Vagina (tissue), 2 donors: ENCODE measurements at places on chromosomes 4 and X. TPM values are rescaled to one million over a fixed set of nuclear protein-coding genes. Genes with fewer than 3 reads are reported as not detected.

Gene TEX11
- not detected for total RNA-seq

- no peak for DNase-seq
Observed at GRCh38 chrX:141879616-141880015, 24.1 kb upstream of the MAGEC1 start.

DNA sequence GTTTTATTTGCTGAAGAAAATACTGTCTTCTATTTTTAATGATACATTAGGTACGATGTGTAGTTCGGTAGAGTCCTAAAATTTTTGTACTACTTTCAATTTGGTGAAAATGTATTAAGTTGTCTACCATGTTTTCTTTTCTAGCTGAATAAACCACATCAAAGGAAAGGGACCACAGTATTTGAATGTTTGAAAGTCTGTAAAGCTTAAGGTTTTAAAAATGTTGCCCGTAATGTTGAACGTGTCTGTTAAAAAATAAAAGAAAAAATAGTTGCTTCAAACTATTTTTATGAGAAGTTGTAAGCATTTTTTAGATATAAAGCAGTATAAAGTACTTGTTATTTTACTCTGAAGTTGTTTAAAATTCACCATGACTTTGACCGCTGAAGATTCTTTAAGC lies 3.2 kb downstream of the CDKN2AIP start:
- no peak for DNase-seq

DNA sequence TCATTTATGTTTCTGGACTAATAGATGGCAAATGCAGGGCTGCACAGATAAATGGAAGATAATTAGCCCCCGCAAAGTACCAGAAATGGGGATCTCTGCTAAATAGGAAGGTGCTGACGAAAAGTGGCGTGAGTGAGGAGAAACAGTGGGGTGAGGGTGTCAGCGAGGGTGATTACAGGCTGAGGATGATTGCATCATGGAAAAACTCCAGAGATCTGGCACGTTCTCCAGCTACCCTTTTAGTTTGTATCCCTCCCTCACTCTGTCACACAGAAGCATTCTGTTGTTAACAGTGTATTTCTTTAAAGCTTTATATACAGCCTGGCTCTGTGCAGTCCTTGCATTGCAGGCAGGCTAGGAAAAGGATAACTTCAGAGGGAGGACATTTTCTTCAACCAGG lies 309.6 kb upstream of the DDX53 start:
- no peak for DNase-seq

- no peak for DNase-seq
Observed at GRCh38 chrX:54042609-54043021, 1.7 kb downstream of the PHF8 start.

DNA sequence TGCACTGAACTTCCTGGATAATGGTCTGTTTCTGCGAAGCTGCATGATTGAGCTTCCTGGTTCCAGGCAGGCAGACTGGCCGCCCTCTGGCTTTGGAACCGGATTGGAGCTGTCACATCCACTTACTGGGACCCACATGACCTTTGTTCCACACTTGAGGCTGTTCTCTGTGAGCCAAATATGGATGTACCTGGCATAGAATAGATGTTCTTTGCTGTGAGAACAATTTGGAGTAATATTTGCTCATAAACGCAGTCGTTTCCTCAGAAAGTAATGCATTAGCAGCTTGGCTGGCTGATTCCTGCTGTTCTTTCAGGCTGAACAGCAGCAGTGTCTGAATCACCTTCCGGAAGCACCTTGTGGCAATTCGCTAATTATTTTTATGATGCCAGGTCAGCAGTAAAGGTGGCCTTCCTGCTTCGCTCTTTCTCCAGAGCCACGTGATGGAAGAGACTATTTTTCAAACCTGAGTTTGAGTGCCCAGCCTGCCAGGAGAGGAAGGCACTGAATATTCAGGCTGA lies 78.1 kb upstream of the BOD1L1 start:
- peak; percentile 88 for DNase-seq

GRCh38 chr4:128558896-128559679 lies 250.4 kb upstream of the JADE1 start:
- no peak for DNase-seq

DNA sequence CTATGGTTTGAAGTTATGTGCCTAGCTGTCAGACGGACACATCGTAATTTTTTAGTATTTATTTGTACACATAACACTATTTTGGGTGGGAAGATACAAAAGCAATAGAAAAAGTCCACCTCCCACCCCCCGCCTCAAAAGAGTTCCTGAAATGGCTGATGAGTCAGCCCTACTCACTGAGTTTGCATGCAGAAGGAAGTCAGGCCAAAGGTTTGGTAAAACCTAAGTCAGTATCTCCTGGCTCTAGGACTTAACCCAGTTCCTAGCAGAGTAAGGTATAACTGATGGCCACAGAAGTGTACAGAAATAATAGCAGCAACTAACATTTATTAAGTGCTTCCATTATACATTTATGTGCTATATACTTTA lies 2.9 kb upstream of the KLHL2 start:
- no peak for DNase-seq

- no peak for DNase-seq
Observed at GRCh38 chrX:10112510-10112909, 44.3 kb upstream of the CLCN4 start.

Gene ADH7
- total RNA-seq, result 11.8 TPM

Gene TCEANC
- 3.2 TPM for total RNA-seq

Gene MAGED4B
- 19.6 TPM for total RNA-seq

GRCh38 chrX:38151441-38151840 lies 69.2 kb downstream of the SRPX start:
- no peak for DNase-seq

DNA sequence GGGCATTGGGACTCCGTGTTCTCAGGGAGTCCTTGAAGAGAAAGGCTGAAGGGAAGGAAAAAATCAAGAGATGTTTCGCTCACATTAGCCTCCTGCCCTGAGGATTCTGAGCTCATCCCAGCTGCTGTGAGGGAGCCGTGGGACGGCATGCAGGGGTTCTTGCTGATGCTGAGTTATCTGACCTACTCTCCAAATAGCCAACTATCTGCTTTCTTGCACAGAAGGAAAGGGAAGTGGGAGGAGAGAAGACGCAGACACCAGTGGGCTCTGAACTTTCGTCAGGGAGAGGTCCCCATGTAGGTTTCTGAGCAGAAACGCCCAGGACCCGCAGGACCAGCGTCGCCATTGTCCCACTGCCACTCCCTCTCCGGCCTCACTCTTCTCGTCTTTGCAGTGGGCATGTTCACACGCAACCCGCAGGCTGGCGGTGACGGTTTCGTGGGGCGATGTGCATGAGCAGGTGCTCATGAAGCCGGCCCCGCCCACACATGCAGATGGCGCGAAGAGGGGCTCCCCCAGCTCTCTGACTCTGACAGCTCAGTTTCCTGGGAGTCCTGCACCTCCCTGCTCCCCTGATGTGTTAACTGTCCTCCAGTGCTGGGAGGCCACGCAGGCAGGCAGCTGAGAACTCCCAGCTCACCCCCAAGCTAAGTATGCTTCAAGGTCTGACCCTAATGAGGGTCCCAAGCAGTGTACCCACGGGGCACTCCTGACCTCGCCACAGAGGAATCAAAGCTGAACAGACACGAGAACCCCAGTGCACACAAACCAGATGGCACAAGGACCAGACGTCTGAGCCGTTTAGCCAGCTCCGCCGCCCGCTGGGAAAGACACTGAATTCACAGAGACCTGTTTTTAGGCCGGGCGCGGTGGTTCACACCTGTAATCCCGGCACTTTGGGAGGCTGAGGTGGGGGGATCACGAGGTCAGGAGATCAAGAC lies 13.6 kb upstream of the ABLIM2 start:
- DNase-seq, result no peak

DNA sequence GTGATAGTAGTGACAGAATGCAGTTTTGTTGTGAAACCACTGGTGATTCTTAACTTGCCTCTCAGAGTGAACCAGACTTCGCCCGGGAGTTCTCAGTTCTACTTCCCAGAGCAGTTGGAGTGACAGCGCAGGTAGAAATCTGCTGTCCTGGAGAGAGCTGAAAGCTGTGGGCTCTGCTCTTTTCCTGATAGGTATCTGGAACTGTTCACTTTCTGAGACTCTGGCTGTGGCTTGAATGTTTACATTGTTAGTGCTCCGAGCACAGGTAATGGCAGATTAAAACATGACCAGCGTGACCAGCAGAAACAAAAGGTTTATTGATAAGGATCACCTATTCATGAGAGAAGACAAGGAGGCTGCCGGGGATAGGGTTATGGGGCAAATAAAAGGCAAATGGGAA lies 360.7 kb downstream of the BMPR1B start:
- DNase-seq, result no peak

GRCh38 chr4:172392741-172393140 lies 579.5 kb downstream of the GALNTL6 start:
- no peak for DNase-seq

DNA sequence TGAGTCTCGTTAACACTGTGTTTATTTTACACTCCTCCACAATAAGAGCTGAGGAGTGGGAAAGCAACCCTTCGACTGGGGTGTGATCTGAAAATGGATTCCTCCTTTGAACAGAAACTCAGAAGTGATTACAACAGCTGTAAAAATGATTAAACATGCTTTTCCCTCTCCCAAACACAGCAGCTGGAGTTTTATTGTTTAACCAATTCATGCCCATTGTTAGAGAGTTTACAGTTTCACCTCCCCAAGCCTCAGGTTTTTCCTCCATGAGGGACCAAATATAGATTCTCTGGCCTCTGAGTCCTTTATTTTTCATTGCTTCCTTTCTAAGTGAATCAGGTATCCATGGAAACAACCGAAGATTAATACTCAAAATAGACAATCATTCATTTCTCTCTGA lies 263.0 kb upstream of the TAPT1 start:
- DNase-seq, result no peak

DNA sequence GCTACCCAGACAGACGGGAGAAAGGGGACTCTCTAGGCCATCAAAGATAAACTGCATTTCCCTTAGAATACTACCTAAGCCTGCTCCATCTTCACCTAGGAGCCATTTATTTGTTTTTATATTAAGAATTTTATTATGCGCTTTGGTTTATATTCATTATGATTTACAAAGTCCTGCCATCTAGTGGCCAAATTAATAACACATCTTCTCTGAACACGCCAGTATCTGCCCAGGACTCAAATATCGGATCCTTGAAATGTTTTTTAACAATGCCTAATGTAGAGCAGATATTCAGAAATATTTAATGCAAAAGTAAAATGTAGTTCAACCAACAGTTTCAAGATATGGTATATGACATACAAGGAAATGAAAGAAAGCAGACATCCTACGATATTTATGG lies 20.8 kb upstream of the PRPS2 start:
- DNase-seq, result no peak

GRCh38 chrX:71910986-71911730 lies 513 bp downstream of the NHSL2 start:
- DNase-seq, result no peak

GRCh38 chrX:21989384-21989783 lies 42.7 kb upstream of the PHEX start:
- no peak for DNase-seq

GRCh38 chr4:26613237-26613636 lies 29.4 kb downstream of the TBC1D19 start:
- DNase-seq, result no peak

- no peak for DNase-seq
Observed at GRCh38 chr4:15469402-15470127, at the start of gene CC2D2A. Gene CC2D2A (plus strand): TSS chr4:15469882. CDS start chr4:15475933, 6,051 bp downstream.

GRCh38 chr4:141595531-141595930 lies 40.9 kb upstream of the IL15 start:
- DNase-seq, result no peak

DNA sequence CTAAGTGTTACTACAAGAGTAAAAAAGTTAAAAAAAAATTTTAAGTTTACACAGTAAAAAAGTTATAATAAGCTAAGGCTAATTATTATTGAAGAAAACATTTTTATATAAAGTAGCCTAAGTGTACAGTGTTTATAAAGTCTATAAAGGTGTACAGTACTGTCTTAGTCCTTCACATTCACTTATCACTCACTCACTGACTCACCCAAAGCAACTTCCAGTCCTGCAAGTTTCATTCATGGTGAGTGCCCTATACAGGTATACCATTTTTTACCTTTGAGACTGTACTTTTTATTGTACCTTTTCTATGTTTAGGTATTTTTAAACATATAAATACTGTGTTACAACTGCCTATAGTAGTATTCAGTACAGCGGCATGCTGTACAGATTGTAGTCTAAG lies 74.2 kb downstream of the TMEM165 start:
- DNase-seq, result no peak

Gene MAGEC2
- not detected for total RNA-seq

Gene C4orf50
- total RNA-seq, result 0.49 TPM

- no peak for DNase-seq
Observed at GRCh38 chr4:985123-985830, 1.6 kb upstream of the IDUA start.

DNA sequence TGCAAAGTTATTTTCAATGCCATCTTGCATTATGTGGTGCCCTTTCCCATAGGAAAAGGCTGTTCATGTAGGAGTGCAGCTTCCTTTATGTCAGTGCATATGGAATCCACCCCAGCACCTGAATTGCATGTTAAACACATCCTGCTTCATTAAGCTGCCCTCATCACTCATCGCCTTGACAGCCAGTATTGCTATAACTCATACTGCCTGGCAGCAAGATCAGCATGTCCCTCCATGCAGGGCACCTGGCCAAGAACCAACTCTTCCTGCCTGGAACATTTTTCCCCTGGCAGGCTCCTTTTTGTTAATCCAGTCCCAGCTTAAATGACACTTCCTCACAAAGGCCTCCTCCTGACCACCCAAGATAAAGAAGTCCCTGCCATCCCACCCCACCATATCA lies 23.5 kb upstream of the CA5B start:
- DNase-seq, result no peak

Gene PRICKLE3
- total RNA-seq, result 26.5 TPM

DNA sequence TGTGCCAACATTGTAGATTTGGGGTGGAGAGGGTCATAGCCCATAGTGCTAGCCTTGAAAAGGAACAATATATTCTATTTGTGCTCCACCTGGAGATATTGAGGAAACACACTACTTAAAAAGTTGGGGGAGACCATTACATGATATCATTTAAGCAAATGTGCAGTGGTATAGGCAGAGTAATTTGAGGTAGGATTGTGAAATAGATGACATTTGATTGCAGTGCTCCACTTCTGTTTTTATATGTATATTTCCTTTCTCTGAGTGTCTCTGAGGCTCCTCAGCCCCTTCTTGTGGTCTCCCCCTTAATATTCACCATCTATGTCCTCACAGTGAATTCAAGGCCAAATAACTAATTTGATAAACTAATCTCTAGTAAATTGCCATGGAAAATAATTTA lies 85.6 kb upstream of the NMU start:
- no peak for DNase-seq

Gene TEX13C
- total RNA-seq, result not detected

DNA sequence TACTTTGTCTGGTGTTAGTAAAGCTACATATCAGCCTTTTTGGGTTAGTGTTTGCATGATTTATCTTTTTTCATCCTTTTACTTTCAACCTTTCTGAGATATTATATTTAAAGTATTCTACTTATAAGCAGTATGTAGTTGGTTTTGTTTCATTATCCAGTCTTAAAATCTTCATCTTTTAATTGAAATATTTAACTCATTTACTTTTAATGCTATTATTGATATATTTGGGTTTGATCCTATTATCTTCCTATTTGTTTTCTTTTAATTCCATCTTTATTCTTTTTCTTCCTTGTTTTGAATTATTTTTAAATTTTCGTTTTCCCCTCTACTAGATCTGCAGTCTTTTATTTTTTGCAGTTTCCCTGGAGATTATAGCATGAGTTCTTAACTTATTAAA lies 44.0 kb downstream of the CLDN22 start:
- DNase-seq, result no peak
